Glutamatergic neuron (in vitro differentiated cells): ENCODE measurements at places on chromosomes 3 and 15. TPM values are rescaled to one million over a fixed set of nuclear protein-coding genes. Genes with fewer than 3 reads are reported as not detected.

The MORC1 gene
- not detected for total RNA-seq

The NCBP2 gene
- 118 TPM for total RNA-seq

The TP63 gene
- total RNA-seq = not detected

The PARP6 gene
- 193 TPM for total RNA-seq

The ROBO2 gene
- total RNA-seq = 330 TPM
